Colonic mucosa (tissue), 4 donors: ENCODE measurements at places on chromosomes 12 and 14. TPM values are rescaled to one million over a fixed set of nuclear protein-coding genes. Genes with fewer than 3 reads are reported as not detected.

The KRT76 gene
- not detected for total RNA-seq

The CDKN1B gene
- 54.0 TPM for total RNA-seq

DNA sequence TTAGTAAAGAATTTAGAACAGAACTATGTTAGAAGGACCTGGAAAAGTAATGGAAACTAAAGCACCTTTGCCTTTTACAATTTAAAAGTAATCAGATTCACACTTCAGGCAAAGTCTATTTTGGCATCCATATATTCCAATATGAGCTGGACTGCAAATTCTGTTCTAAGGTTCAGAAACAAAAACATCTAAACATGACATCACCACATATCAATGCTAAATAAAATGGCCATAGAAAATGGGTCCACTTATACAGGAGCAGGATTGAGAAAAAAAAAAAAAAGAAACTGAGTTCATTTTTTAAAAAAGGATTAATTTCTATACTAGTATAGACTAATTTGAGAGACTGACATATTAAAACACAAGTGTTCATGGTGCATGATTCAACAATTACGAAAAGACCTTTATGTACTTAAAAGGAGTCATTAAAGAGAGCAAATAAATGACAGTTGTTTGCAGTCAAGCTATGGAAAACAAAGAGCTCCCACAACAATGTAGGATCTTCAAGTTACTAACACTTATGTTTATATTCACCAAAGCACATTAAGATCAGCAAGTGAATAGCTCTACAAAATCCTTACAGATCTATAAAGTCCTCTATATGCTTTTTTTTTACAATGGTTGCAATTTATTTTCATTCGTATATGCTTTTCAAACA, 45.7 kb downstream of the DICER1 start:
- DNase-seq, result no peak

The FSCB gene
- total RNA-seq, result not detected
